ENCODE measurements at places on chromosomes 6 and 20. TPM values are rescaled to one million over a fixed set of nuclear protein-coding genes. Genes with fewer than 3 reads are reported as not detected.
A peak's percentile ranks its signal among the peaks of the same experiment; 100 is the strongest.

The SIRPD gene
- 46.7 TPM for total RNA-seq

The BTN1A1 gene
- total RNA-seq: 0.31 TPM

The WFDC10B gene
- 1.2 TPM for total RNA-seq

The PAX1 gene
- not detected for total RNA-seq

The SNHG17 gene
- total RNA-seq: 16.3 TPM

The TREM2 gene
- total RNA-seq: 0.63 TPM

The ZKSCAN3 gene
- total RNA-seq: 8.1 TPM

The MYLK4 gene
- total RNA-seq: 0.71 TPM

DNA sequence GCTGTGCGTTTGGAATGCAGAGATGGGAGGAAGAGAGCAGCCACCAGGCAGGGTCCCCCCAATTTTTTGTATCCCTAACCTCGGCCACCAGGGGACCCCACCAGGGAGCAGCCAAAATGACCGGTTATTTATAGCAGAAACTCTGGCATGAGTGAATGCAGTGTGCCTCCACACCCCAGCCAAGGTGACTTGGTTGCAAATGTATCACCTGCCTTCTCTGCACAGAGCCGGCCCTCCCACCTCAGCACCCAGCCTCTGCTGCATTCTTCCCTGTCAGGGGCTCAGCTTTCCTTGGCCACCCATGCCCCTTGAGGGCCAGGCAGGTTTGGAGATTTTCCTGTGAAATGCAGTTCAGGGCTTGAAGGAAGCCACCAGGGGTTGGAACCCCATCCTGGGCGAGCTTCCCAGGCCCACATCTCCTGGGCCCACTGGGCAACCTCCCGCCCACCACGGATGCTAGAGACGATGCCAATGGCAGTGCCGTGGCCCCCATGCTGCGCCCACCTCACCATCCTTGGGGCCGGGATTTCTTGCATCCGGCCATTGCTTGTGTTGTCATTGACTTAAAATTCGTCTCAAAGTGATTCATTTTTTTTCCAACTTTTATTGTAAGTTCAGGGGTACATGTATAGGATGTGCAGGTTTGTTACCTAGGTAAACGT lies 291.6 kb downstream of the TAF4 start:
- H3K4me3 ChIP-seq: no peak overlapping the region
- H3K27ac ChIP-seq: no peak overlapping the region
- no peaks in the 10 kb centered on the region for H3K36me3 ChIP-seq
- H3K4me1 ChIP-seq: no peaks in the 10 kb centered on the region
- no peak for DNase-seq

- no peaks in the 10 kb centered on the region for H3K36me3 ChIP-seq
- H3K4me1 ChIP-seq: no peaks in the 10 kb centered on the region
- no peaks in the 10 kb centered on the region for H3K27me3 ChIP-seq
- H3K4me3 ChIP-seq: no peak overlapping the region
Observed at GRCh38 chr6:52410979-52411378, 9.2 kb upstream of the EFHC1 start.

DNA sequence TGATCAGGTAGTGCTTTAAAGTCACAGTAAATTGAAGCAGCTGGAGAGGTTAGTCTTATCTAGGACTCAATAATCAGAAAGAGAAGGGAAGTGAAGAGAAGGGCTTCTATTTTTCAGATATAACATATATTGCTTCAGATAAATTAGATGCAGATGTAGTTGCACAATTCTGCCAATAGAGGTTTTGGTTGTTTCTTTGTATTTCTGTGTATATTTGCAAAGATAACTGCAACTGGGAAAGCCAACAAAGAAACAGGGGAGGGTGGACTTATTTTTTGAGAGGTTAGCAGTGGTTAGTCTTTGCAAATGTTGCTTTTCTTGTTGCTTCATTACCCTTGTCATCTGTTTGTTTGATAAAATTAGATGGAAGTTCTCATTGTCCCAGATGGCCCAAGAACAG lies 106.6 kb downstream of the ADGRG6 start:
- DNase-seq: no peak
- peaks cover 5% of the 10 kb centered on the region for H3K4me1 ChIP-seq
- no peaks in the 10 kb centered on the region for H3K27me3 ChIP-seq
- H3K27ac ChIP-seq: no peak overlapping the region
- H3K4me3 ChIP-seq: no peak overlapping the region

- no peak for DNase-seq
- no peaks in the 10 kb centered on the region for H3K27me3 ChIP-seq
- no peak overlapping the region for H3K4me3 ChIP-seq
Observed at GRCh38 chr20:54019127-54019526, 51.3 kb downstream of the BCAS1 start.

GRCh38 chr20:49256261-49256660 lies 21.6 kb downstream of the ZNFX1 start:
- no peak overlapping the region for H3K4me3 ChIP-seq
- no peaks in the 10 kb centered on the region for H3K36me3 ChIP-seq
- H3K27ac ChIP-seq: no peak overlapping the region
- no peaks in the 10 kb centered on the region for H3K27me3 ChIP-seq
- DNase-seq: no peak

GRCh38 chr20:36848677-36849076 lies 27.3 kb upstream of the TLDC2 start:
- DNase-seq: no peak
- no peaks in the 10 kb centered on the region for H3K27me3 ChIP-seq
- no peak overlapping the region for H3K4me3 ChIP-seq
- peak overlapping the region; percentile 88 for H3K27ac ChIP-seq
- peaks cover 64% of the 10 kb centered on the region for H3K4me1 ChIP-seq
- H3K36me3 ChIP-seq: no peaks in the 10 kb centered on the region

- no peak overlapping the region for H3K4me3 ChIP-seq
- no peak for DNase-seq
- H3K4me1 ChIP-seq: no peaks in the 10 kb centered on the region
- H3K36me3 ChIP-seq: no peaks in the 10 kb centered on the region
Observed at GRCh38 chr6:157203764-157204163, 119.6 kb downstream of the TMEM242 start.

DNA sequence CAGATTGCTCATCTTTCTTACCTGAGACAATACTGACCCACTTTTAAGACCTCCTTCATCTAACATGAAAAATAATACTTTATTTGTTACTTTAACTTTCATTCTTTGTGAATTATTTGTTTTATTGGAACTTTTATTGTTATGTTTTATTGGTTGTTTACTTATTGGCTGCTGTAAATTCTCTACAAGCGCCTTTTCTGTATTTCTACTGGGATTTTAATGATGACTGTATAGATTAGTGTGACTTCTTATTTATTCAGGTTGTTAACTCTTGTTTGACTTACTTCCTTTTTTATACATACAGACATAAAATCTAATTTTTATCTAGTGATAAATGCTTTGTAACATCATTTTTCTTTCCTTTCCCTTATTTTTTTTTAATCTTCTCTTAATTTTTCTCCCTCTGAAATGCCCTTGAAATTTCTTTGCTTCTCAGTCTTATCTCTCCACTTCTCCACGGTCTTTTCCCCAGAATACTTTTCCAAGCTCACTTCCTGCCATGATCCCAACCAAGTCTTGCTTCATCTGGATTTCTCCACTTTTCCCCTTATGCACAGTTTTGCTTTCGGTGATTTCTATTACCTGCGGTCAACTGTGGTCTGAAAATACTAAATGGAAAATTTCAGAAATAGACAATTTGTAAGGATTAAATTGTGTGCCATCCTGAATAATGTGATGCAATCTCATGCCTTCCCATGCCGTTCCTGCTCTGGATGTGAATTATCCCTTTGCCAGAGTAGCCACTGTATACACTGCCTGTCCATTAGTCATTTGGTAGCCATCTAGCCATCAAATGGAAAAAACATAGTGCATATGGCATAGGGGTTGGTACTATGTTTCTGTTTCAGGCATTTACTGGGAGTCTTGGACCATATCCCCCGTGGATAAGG lies 265.9 kb downstream of the PRL start:
- H3K4me3 ChIP-seq: no peak overlapping the region
- no peak overlapping the region for H3K27ac ChIP-seq
- H3K27me3 ChIP-seq: no peaks in the 10 kb centered on the region
- H3K36me3 ChIP-seq: no peaks in the 10 kb centered on the region
- no peak for DNase-seq

DNA sequence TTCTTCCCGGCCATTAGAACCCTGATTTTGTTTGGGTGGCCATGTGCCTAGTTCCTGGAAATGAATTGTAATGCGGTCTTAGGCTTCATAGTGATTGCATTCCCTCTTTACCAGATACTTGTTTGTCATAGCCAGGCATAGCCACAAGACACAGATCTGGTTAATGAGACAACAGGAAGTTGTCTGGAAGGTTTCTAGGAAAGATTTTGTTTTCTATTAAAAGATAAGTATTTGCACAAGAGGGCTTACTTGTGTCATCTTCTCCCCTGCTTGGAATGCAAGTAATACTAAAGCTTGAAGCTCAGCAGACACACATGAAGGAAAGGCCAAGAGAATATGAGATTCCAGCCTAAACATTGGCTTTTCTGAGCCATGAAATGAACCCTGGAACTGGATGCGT lies 12.9 kb downstream of the FARS2 start:
- no peaks in the 10 kb centered on the region for H3K27me3 ChIP-seq
- H3K27ac ChIP-seq: no peak overlapping the region
- no peak overlapping the region for H3K4me3 ChIP-seq

DNA sequence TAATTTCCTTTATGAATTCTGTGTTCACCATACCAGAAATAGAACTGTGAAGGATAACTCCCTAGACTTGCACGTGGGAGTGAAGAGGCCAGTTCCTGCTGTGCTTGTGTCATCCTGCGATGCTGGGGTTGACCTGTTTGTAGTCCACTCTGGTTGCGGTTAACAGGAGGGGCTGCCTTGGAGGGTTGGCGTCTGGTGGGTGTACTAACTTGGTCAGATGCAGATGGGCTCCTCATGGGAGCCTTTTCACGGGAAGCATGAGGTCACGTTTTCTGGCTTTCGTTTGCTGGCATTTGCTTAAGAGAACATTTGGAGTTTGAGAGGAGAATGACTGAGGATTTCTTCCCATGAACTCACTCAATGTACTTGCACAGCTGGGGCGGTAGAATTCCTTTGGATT lies 41.2 kb downstream of the IGF2R start:
- peaks cover 7% of the 10 kb centered on the region for H3K4me1 ChIP-seq
- peak; percentile 45 for DNase-seq
- no peak overlapping the region for H3K27ac ChIP-seq
- no peaks in the 10 kb centered on the region for H3K27me3 ChIP-seq

DNA sequence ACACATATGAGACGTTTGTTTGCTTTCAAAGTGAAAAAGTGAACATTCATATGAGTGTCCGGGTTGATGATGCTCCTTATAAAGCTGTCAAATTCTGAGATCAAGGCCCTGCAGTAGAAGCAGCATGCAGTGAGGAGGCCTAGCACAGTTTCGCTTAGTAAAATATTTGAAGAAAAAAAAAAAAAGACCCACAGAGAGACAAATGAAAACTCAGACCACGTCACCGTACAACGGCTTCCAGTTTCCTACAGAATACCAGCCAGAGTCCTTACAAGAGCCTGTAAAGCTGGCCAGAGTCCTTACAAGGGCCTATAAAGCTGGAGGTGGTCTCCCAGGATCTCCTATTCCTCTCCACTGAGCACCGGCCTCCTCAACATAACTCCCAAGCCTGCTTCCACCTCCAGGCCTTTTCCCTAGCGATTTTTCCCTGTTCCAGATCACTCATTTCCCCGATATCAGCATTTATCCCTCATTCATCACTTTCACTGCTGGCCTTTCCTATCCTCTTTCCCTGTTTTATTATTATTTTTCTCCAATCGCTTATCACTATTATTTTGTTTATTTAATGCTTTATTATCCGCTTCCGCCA lies 1.5 kb upstream of the HMGN4 start:
- no peaks in the 10 kb centered on the region for H3K36me3 ChIP-seq
- DNase-seq: peak; percentile 57
- H3K4me1 ChIP-seq: peaks cover 30% of the 10 kb centered on the region

GRCh38 chr20:38238829-38239228 lies 21.7 kb downstream of the KIAA1755 start:
- H3K27ac ChIP-seq: no peak overlapping the region
- H3K36me3 ChIP-seq: no peaks in the 10 kb centered on the region
- H3K4me3 ChIP-seq: no peak overlapping the region
- no peaks in the 10 kb centered on the region for H3K27me3 ChIP-seq
- DNase-seq: no peak

DNA sequence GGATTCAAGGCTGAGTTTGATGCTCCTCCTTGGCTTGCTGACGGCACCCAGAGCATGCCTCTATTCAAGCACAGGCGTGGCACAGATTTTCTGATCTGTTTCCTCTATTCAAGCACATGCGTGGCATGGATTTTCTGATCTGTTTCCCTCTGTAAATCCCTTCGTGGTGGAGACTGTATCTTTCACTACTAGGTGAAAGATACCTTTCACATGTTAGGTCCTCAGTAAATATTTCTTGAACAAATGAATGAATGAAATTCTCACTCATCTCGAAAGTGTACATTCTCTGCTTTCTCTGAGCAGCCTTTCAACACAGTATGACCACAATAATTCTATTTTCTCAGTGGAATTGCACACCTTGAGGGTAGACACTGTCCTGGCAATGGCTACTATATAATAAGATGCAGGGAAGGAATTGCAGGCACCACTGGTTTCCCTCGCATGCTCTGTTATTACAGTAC lies 72.6 kb upstream of the F13A1 start:
- no peaks in the 10 kb centered on the region for H3K4me1 ChIP-seq
- DNase-seq: no peak
- H3K4me3 ChIP-seq: no peak overlapping the region
- H3K27ac ChIP-seq: no peak overlapping the region
- no peaks in the 10 kb centered on the region for H3K36me3 ChIP-seq

GRCh38 chr6:150280703-150281102 lies 88.1 kb upstream of the IYD start:
- H3K4me3 ChIP-seq: no peak overlapping the region
- no peak overlapping the region for H3K27ac ChIP-seq
- DNase-seq: no peak

DNA sequence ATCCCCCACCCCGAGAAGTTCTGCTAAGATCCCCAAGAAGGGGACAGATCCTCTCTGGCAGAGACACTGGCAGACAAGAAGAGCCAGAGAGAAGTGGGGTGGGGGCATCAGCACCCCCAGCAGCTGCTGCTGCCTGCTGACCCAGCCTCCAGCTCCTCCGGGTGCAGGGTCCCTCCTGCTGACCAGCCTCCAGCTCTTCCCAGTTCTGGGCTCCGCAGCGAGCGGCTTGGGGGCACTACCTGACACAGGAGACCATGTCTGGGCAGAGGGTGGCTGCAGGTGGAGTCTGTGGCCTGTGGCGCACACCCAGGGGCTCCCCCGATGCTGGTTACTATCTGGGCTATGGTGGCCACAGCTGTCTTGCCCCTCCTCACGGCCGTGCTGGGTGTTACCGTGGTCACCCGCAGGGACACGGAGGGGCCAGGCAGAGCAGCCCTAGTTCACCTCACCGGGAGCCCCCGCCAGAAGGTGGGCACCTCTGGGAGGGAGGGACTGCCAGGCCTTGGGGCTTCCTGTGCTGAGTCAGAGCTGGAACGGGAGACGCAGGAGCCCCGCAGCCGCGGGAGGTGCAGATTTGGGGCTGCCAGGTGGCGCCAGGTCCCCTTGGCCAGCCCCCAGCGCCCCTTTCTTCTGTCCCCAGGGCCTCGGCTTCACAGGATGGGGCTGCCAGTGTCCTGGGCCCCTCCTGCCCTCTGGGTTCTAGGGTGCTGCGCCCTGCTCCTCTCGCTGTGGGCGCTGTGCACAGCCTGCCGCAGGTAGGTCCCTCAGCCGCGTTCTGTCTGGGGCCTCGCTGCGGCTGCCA lies 630 bp downstream of the LIME1 start:
- DNase-seq: no peak
- H3K27me3 ChIP-seq: no peaks in the 10 kb centered on the region
- H3K27ac ChIP-seq: no peak overlapping the region
- no peak overlapping the region for H3K4me3 ChIP-seq

- H3K36me3 ChIP-seq: no peaks in the 10 kb centered on the region
- no peaks in the 10 kb centered on the region for H3K27me3 ChIP-seq
- H3K4me1 ChIP-seq: no peaks in the 10 kb centered on the region
- DNase-seq: no peak
Observed at GRCh38 chr6:158861686-158862381, 42.7 kb upstream of the EZR start.

Data from testis (tissue), 5 donors.